T-cell (primary cell): ENCODE measurements at places on chromosomes 11 and 22.

- peak overlapping the region; percentile 81 for H3K27ac ChIP-seq
- DNase-seq = no peak
- peaks cover 6% of the 10 kb centered on the region for H3K4me1 ChIP-seq
Observed at GRCh38 chr22:44701187-44701790, 715 bp upstream of the PRR5 start.

DNA sequence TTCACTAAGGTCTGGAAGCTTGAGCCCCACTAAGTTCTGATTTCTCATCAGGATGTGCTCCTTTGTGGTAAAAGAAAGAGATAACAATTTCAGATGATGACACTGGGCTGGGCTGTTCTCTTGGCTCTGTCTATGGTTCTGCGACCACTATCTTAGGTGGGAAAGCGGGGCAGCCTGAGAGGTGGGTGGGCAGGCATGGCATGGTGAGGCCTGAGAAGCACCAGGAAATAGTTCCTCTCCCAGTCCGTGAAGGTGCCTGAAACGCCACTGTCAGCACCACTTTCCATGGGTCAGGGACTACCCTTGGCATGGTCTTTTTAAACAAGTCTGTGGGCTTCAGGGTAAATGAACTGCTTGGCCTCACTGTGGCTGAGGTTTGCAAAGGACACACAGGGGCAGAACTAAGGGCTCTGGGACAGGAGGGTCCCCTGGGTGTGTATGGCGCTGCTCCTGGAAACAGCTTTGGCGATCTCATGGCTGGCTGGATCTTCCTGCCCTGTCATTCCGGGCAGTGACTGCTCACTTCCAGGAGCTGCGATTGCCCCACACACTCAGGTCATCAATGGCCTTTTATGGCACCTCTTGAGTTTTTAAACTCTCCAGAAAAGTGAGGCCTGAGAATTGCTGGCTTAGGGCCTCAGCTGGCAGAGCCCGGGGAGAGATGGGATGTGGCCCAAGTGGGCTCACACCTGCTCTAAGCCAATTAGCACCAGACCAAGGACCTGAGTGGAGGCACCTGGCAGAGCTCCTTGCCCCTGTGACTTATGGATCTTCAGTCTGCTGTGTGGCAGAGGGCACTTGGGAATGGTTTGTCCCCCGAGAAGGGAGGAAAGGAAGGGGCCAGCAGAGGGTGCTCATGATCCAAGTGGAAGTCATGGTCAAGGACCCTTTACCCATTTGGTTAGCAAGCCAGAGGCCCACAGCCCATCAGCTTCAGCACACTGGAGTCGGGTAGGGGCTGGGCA lies 55.6 kb upstream of the LYVE1 start:
- H3K27ac ChIP-seq = peak overlapping the region; percentile 8
- no peaks in the 10 kb centered on the region for H3K27me3 ChIP-seq
- peak overlapping the region; percentile 7 for H3K4me3 ChIP-seq
- peaks cover 34% of the 10 kb centered on the region for H3K4me1 ChIP-seq

DNA sequence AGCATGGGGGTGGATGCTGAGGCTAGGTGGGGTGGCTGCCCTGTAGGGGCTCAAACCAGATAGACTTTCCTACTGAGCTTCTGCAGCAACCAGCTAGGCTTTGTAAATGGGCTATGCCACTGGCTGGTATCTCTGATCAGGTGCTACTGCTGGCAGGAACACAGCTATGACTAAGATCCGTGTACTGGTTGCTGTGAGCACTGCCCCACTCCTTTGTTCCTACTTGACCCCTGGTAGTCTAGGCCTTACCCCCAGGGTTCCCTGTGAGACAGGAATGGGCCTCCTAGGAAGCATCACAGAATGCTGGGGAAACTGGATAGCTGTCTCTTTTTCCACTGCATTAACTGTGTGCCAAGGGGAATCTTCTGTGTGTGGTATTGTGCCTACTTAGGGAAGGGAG lies 58.4 kb upstream of the GAB2 start:
- no peak for DNase-seq
- no peaks in the 10 kb centered on the region for H3K4me1 ChIP-seq
- no peak overlapping the region for H3K27ac ChIP-seq

GRCh38 chr11:31106968-31107576 lies 262.5 kb downstream of the DCDC1 start:
- no peak overlapping the region for H3K27ac ChIP-seq
- no peaks in the 10 kb centered on the region for H3K27me3 ChIP-seq

DNA sequence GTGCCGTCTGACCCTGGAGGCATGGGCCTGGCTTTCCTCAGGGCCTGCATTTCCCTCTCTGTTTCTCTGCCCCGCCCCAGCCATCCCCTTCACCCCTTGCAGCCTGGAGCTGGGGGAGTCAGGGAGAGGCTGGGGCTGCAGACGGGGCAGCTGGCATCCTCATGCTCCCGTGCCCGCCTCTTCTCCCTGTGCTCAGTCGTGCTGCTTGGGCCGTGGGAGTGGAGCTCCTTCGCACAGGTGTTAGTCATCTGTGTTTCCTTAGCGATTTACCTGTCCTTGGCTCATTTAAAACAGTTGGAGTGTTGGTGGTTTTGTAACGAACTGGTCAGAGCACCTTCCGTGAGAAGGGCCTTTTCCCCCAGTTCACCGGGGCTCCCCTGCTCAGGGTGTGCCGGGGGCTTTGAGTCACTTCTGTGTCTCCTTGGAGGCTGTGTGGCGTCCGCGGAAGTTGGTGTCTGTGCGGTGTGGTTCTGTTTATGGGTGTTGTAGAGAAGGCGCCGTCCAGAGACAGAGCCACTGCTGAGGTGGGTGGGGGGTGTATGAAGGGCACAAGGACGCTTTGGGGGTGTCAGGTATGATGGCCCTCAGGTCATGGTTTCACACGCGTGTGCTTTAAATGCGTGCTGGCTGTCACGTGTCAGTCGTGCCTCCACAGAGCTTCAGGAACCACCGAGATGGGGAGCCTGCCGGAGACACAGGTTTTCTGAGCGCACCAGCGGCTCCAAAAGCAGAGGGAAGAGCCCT lies 19.5 kb downstream of the BRSK2 start:
- no peak overlapping the region for H3K27ac ChIP-seq
- H3K36me3 ChIP-seq = no peaks in the 10 kb centered on the region
- no peak overlapping the region for H3K4me3 ChIP-seq
- no peaks in the 10 kb centered on the region for H3K4me1 ChIP-seq

DNA sequence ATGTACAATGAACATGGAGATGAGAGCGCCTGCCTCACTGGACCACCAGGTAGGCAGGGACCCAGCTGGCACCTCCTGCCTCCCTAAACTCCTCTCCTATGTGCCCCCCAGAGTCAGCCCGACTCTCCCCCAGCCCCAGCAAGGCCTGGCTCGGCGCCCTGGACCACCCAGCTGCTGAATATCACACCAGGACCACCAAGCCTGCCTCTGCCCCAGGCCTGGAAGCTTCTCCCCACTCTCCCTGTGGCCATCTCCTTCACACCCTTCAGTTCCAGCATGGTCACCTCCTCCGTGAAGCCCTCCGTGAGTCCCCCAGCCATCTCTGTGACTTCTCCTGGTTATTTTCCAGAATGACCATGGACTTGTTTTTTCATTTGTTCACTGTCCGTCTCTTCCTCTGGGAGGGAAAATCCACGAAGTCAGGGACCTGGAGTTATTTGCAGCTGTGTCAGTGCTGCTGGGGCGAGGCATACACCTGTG lies 6.4 kb upstream of the LSP1 start:
- peaks cover 53% of the 10 kb centered on the region for H3K4me1 ChIP-seq
- no peaks in the 10 kb centered on the region for H3K36me3 ChIP-seq
- no peak overlapping the region for H3K4me3 ChIP-seq
- no peaks in the 10 kb centered on the region for H3K27me3 ChIP-seq
- DNase-seq = no peak

- DNase-seq = no peak
- H3K36me3 ChIP-seq = no peaks in the 10 kb centered on the region
- H3K4me3 ChIP-seq = no peak overlapping the region
- H3K27me3 ChIP-seq = no peaks in the 10 kb centered on the region
Observed at GRCh38 chr11:91946397-91946951, 278.1 kb upstream of the FAT3 start.

DNA sequence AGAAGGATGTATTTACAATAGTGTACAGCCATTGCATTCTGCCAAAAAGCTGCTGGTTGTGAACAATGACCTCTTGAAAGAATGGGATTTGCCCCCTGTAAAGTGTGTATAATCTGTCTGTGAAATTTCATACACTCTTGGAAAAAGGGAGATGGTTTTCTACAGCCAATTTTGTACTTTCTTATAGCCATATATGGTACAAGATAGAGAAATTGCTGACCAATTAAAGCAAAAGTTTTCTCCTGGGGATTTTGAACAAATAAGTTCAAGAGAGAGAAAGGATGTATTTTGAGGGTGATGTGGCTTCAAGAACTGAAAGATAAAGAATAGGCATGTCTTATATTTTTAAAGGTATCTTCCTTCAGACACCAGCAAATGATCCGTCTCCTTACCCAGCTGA lies 211.0 kb downstream of the NAV2 start:
- no peak for DNase-seq
- H3K27ac ChIP-seq = no peak overlapping the region
- H3K36me3 ChIP-seq = no peaks in the 10 kb centered on the region
- H3K4me1 ChIP-seq = no peaks in the 10 kb centered on the region
- no peaks in the 10 kb centered on the region for H3K27me3 ChIP-seq

DNA sequence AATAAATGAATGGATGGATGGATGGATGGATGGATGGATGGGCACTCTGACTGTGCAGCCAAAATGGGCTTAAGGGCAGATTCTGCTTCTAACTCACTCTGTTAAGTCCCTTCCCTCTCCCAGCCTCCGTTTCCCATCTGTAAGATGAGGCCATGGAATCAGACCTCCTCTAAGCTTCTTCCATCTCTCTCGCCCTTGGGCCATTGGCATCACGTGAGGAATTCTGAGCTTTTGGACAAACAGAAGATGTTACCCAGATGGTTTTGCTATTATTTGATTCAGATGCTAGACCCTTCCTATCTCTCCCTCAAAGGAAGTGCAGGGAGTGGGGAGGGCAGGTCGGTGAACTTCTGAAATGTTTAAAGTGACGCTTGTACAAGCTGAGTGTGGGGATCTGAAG lies 4.0 kb upstream of the CYTH4 start:
- H3K36me3 ChIP-seq = no peaks in the 10 kb centered on the region
- no peak for DNase-seq
- no peak overlapping the region for H3K4me3 ChIP-seq
- H3K4me1 ChIP-seq = no peaks in the 10 kb centered on the region

- no peak for DNase-seq
- peaks cover 2% of the 10 kb centered on the region for H3K4me1 ChIP-seq
- peaks cover 4% of the 10 kb centered on the region for H3K36me3 ChIP-seq
- no peaks in the 10 kb centered on the region for H3K27me3 ChIP-seq
- peak overlapping the region; percentile 81 for H3K4me3 ChIP-seq
Observed at GRCh38 chr22:37747080-37747714, 50.3 kb downstream of the TRIOBP start.

- H3K4me3 ChIP-seq = no peak overlapping the region
- no peaks in the 10 kb centered on the region for H3K36me3 ChIP-seq
- no peak overlapping the region for H3K27ac ChIP-seq
- no peaks in the 10 kb centered on the region for H3K27me3 ChIP-seq
Observed at GRCh38 chr11:76903325-76903724, 42.6 kb downstream of the ACER3 start.
